ENCODE measurements at places on chromosomes 16 and 17.
A peak's percentile ranks its signal among the peaks of the same experiment; 100 is the strongest.

DNA sequence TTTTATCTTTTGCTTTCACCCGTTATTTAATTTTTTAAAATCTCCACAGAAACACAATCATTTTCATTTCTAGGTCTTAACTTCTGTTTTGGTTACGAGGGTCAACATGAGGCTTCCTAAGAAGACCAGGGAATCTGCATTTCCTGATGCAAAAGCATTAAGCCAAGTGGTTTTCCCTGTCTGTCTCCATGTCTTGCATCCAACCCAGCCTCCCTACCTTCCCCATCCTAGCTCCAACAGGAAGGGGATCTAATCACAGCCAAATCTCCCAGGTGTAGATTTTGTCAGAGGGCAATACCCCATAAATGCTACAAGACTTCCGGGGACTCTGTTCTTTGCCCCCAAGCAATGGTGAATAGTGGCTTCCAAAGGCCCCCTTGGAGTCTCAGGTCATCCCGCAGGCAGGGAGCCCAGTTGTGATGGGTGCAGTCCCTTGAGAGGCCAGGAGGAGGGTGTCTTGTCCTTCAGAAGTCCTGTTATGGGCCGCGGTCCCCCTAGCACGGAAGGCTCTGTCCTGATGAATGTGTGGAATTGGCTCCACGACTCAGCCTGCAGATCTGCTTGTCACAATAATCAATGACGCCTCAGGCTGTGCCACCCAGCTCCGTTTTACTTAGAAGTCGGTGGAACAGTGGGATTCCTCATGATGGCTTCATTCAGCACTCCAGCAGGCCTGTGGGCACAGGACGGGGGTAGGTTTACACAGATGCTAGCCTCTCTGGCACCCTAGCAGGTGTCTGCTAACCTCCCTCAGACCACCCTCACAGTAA lies 141.1 kb downstream of the RGS9 start:
- DNase-seq, result no peak

DNA sequence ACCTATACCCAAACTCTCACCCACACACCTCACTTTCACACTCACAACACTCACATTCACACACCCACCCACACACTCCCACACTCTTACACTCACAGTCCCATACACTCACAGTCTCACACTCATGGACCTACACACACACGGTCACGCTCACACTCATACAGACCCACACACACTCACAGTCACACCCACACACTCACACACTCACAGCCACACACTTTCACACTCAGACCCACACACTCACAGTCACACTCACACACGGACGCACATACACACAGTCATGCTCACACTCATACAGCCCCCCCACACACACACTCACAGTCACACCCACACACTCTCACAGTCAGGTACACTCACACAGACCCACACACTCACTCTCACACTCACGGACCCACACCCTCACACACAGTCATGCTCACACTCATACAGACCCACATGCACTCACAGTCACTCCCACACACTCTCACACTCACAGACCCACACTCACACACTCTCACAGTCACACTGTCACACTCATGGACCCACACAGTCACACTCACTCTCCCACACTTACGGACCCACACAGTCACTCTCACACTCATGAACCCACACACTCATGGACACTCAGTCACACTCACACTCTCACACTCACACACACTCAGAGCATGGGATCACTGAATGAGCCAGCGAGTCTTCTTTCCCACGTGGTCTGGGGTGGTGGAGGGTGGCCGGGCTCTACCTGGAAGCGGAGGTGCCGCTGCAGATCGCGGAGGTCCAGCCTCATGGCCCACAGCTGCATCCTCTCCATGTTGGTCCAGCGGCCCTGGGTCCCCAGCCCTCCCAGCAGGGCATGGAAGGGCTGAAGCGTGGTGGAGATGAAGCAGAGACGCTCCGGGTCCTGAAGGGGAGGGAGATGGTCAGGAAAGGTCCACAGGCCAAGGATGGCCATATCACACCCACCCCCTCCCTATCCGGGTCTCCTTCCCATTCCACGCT lies 5.1 kb downstream of the IL27 start:
- DNase-seq, result no peak

DNA sequence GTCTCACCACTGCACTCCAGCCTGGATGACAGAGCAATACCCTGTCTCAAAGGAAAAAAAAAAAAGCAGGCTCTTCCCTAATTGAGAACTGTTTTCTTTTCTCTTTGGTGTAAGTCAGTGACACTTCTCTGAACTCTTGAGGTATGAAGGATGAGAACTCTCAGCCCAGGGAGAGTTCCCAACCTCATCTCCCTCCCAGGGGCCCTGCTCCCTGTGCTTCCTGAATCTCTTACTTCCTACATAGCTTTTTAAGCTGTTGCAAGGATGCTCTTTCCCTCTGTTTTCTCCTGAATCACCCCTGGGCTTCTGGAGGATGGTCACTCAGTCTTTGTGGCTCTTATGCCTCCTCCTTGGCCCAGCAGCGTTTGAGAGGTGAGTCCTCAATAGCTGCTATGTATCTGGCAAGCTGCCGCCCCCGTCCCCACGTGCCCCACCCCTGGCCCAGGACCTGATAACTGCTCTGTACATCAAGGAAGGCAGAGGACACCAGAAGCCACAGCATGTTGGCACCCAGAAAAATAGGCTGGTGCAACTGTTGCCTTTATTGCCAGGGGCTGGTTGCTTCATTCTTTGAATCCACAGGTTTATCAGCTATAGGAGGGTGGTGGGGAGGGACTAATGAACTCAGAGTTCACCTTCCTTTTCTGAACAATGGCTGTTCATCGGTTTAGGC lies 24.0 kb downstream of the IGF2BP1 start:
- no peak for DNase-seq

DNA sequence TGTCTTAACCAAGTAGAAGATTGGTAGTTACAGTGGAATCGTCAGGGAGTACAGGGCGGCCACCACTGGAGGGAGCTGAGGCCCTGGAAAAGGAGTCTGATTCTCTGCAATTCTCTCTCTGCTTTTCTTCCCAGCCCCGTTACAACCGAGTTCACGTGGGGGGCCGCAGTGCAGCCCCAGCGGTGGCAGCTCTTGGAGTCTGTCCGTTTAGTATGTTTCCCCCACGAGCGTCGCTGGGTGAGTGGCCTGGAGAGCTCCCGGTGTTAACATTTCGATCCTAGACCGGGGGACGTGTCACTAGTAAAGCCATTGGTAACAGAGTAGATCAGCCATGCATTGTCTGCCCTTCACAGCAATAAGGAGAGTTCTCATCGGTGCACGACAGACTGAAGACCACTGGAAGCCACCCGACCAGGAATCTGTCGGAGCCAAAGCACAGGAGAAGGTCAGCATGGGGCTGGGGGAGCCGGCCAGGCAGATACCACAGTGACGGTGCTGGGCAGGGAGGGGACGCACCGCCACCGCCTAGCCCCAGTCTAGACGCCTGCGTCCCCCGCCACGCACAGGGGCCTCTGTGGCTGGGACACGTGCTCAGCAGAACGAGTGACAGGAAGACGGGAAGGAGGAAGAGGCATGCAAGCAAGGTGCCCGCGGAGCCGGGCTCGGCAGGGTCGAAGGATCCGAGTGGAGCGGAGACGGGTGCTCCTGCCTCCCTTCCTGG lies 15.7 kb downstream of the SLC16A3 start:
- no peak for DNase-seq

GRCh38 chr16:11250091-11250785 lies 5.8 kb downstream of the SOCS1 start:
- no peak for DNase-seq

GRCh38 chr17:29612404-29613280 lies 10.1 kb downstream of the CORO6 start:
- DNase-seq, result no peak

DNA sequence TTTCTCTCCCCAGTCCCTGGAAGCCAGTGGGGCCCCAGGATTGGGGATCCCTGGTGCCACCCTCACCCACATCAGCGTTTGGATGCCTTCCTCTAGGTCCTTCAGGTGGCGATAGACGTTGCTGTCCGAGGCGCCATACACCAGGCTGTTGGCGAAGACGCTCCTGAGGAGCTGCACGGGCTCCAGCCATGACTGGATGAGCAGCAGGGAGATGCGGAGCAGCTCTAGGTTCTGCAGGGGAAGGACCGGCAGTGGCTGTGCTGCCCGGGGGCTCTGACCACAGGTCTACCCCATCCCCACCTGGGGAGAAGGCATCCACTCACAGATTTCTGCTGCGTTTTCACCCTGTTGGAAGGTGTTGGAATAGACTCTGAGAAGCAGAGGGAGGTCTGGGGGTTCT lies 1.0 kb downstream of the GH2 start:
- DNase-seq, result no peak

GRCh38 chr16:11572301-11572995 lies 14.3 kb downstream of the LITAF start:
- DNase-seq, result peak; percentile 31

DNA sequence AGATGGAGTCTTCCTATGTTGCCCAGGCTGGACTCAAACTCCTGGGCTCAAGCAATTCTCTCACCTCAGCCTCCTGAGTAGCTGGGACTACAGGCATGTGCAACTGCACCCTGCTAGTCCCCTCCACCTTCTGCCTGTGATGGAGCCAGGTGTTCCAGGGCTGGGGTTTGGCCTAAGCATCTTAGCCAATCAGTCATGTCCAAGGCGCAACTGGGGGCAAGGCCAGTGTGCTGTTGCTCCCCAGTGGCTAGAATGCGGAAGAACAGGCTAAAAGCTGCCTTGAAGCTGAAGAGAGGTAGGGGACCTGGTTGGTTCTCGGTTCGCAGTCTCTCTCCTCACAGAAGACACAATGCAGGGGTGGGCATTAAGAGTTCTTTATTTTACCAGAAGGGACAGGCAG lies 18.6 kb downstream of the FLOT2 start:
- DNase-seq, result no peak

GRCh38 chr16:57341441-57342303 lies 16.9 kb upstream of the CCL22 start:
- DNase-seq, result no peak

GRCh38 chr17:9036336-9036735 lies 15.0 kb downstream of the NTN1 start:
- DNase-seq, result no peak

All from activated CD4-positive, alpha-beta T cell treated with anti-CD3 and anti-CD28 coated beads for 1 hour (primary cell).